ENCODE measurements at places on chromosomes 11 and 22.

DNA sequence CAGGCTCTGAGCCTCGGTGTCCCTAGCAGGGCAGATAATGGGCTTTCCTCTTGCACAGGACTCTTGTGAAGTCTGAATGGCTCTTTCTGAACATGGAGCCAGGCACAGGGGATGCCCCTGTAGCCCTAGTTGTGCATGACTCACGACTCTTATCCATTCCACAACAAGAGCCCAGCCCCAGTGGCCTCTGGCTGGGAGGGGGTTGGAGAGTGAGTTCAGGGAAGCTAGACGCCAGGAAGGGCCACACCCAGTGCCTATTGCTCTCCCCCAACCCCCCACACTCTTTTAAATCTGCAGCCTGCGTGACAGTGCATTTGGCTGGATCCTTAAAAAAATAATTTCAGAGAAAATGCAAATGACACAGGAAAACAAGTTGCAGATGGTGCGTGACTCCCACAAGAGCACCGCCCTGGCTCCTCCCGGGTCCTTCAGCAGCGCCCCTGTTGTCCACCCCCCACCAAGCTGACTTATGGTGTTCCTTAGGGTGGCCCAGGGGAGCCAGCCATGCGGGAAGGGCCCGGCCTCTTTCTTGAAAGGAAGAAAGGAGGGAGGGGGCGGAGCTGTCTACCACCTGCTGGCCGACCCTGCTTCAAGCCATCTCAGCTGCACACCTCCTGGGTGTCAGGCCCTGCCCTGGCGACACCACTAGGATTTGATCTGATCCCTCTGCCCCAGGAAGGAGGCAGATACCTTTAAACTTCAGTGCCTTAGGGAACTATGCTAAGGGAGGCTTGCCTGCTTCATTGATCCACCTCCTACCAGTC lies 74.7 kb downstream of the MN1 start:
- DNase-seq = no peak

DNA sequence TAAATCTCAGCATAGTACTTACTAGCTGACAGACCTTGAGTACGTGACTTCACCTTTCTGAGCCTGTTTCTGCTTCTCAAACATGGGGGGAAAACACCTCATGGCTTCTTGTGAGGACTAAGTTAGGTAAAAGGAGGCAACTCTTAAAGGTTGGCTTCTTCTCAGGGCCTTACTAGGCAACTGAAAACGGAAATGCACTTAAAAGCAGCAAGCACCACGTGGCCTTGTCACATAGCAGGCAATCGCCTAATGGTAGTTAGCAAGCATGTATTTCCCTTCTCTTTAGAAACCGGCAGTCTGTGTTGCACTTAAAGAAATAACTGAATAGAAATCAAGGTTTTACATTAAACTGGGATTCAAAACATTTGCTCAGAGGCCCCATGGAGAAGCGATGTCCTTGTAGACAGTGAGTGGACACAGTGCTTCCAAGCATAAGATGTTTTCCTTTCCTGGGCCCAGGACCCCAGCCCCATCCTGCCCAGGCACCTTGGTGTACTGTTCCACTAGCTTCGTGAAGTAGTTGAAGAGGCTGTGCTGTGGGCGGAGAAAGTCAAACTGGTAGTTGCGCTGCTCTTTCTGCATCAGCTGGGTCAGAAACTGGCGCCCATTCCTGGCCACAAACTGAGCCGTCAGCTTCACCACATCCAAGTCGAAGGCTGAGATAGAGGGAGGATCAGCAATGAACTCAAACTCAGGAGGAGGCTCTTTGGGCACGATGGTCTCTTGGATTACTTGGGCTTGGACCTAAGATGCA lies 12.1 kb downstream of the SF3A1 start:
- no peak for DNase-seq

DNA sequence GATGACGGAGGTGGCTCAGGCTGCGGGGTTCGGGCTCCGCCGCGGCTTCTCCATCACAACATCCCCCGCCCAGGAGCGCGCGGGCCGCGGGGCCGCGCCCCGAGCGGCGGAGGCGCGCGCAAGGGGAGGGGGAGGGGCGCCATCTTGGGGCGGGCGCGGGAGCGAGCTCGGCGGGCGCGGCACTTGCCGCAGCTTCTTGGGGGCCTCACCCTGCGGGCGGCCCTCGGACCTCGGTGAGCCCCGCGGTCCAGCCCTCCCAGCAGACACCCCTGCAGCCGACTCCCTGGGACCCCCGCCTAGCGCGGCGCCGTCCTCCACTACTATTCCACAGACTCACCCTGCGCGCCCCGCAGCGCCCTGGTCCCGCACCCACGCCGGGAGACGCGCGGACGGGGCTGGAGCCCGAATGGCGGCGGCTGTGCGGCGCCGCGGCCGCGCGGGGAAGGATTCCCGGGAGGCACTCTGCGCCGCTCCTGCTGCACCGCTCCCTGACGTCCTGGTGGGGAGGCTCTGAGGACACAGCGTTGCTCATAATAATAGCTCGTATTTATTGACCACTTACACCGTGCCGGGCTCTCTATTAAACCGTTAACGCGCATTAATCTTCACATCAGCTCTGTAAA lies at the start of gene APBB1:
APBB1 (minus strand) TSS at position 86 of the 623 bp plus-strand sequence. CDS start 7,747 bp downstream, outside the sequence.
- DNase-seq = peak; percentile 83

DNA sequence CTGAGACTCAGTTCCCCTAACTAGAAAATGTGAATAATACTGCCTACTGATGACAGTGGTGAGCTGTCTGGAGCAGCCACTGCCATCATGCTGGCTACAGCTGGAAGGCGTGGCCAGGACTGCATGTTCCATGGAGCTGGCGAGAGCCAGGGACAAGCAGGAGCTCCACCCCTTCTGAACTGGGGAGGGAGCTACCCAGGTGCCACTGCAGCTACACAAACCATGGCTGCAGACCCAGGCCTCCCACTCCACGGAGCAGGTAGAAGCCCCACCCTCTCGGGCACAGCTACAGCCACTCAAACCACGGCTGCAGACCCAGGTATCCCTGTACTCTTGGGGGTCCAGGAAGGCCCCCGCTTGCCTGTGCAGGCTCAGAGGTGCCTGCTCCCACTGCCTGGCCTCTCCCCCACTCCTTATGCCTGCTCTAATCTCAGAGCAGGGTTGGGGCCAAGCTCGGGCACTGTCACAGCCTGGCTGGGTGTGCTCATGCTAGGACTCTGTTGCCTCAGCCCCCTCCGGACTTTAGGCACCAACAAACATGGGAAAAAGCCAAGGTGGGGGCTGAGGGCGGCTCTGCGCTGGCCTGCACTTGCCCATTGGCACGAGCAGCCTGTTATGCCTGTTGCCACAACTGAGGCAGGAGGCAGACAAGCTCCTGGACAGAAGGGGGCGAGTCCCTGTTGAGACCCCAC lies 51.7 kb downstream of the RAB30 start:
- DNase-seq = no peak

- DNase-seq = no peak
These were observed 6.4 kb upstream of the EHF start for GRCh38 chr11:34614344-34615104.
